AG09319 (cell line): ENCODE measurements at places on chromosomes 6 and 20.

- DNase-seq = no peak
Observed at GRCh38 chr20:18728870-18729224, 84.7 kb upstream of the SCP2D1 start.

- DNase-seq = no peak
Observed at GRCh38 chr20:25695532-25696370, 902 bp downstream of the ZNF337 start.

DNA sequence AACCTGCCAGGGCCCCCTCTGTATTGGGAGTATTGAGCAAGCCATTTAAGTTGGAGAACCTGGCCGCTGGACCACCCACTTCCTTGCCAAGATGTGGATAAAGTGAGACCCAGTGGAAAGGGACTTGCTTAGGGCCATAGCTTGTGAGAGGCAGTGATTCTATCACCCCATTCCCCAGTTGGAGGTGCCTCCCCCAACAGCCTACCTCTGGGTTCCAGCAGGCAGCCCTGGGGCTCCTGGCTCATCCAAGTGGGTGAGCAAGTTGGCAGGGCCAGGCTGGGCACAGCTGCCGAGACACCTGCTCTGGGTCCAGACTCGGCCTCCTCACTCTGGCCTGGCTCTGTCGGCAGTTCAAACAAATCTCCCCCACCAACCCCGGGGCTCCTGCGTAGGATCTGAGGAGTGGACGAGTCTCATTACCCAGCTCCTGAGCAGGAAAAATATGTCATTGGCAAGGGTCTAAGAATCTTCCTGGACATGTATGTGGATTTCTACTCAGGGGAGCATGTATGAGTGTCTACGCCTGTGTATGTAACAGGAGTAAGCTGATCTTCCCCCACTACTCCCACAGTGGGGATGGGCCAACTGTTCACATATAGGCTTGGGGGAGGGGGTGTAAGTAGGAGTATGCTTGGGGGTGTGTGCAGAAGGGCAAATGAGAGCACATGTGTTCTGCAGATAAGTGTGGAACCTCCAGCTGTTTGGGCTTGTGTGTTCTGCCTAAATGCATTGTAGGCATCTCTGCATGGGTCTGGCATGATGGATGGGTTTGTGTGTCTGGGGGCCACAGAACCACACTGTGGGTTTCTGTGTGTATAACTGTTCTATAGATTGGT, 1.9 kb downstream of the ID1 start:
- no peak for DNase-seq

DNA sequence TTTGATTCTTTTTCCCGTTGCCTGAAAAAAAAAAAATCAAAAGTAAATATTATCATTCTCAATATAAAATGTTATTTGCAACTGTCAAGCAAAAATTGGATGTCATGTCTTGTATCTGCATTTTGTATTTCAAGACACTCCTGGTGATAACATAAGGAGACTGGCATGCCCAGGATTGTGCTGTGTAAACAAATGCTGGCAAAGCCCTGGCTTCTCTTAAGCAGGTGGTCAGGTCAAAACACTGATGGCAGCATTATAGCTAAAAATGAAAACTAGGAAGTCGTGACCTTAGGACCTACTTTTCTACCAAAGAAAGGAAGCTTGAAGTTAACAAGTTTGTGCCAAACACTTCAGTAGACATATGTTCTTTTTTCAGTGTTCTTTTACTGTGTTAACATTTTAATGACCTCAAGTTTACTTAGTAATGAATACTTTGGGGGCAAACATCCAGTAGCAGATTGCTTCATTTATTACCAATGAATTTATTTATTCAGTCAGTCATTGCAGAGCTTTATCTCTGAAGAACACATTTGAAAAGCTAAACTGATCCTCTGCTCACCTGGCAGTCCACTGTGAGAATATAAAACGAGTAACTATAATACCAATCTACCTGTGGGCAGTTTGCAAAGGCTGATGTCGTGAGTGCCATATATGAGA, 243.1 kb upstream of the FLRT3 start:
- no peak for DNase-seq

- peak; percentile 56 for DNase-seq
Observed at GRCh38 chr6:11653028-11653583, 115.6 kb downstream of the TMEM170B start.

- DNase-seq = no peak
Observed at GRCh38 chr6:6357032-6357431, 36.6 kb upstream of the F13A1 start.

GRCh38 chr6:12068899-12069557, 56.9 kb downstream of the HIVEP1 start:
- DNase-seq = no peak

GRCh38 chr6:157398151-157398550, 17.2 kb downstream of the ZDHHC14 start:
- no peak for DNase-seq

- no peak for DNase-seq
Observed at GRCh38 chr20:57259121-57259937, 7.1 kb downstream of the BMP7 start.

GRCh38 chr6:9039258-9039657, 603.9 kb upstream of the SLC35B3 start:
- no peak for DNase-seq

- DNase-seq = no peak
Observed at GRCh38 chr20:51600016-51600420, 57.5 kb upstream of the NFATC2 start.

- DNase-seq = no peak
Observed at GRCh38 chr6:144696610-144697368, 411.7 kb downstream of the UTRN start.

DNA sequence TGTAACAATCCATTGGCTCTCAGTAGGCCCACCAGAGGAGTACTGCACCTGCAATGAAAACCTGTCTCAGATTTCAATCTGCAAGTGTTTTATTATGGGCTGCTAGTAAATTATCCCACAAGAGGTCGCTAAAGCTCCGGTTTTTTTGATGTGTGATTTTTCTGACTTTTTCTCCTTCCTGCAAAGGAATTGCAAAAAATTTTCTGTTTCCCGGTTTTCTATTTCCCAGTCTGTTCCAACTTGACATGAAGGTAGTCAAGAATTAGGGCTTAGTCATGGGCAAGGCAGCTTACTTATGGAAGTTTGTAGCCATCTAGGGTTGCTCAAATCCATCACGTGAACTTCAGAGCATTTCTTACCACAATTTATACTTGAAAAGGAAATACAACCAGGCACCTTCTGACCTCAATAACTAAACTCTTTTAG, 38.5 kb upstream of the AHI1 start:
- DNase-seq = peak; percentile 77

DNA sequence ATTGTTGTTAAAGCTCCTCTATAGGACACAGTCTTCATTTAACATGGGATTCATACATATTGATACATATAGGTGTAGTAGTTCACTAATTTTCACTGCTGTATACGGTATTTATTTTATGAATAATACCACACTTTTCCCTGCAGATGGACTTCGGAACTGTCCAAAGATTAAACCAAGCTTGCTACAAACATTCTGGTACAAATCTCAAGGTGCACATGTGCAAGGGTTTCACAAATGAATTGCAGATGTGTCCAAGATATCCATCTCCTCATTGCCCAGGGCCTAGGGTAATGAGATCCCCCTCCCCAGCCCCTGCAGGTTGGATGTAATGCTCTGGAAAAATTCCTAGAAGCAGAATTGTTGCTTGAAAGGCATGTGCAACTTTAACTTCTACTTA, 31.4 kb downstream of the DTNBP1 start:
- DNase-seq = no peak
